M059J (cell line): ENCODE measurements at places on chromosomes 11 and 22. TPM values are rescaled to one million over a fixed set of nuclear protein-coding genes. Genes with fewer than 3 reads are reported as not detected.

ARVCF gene
- 4.8 and 5.1 TPM in 2 replicates for total RNA-seq

GRCh38 chr22:32602154-32602553, 127.5 kb downstream of the FBXO7 start:
- DNase-seq = no peak

DNA sequence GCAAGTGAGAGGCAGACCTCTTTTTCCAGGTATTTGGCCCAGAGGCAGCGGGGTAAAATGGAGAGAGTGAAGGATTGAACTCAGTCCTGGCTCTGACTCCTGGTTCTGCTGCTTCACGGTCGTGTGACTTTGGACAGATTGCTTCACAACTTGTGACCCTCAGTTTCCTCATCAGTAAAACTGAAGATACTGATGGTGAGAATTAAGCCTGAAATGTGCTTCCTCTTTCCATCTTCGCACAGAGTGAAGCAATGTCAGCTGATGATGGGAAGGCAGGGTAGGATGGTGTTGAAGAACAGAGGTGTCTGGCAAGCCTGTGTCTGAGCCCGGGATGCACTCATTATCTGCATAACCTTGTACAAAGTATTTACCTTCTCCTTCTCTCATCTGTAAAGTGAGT, 59.0 kb downstream of the UBASH3B start:
- DNase-seq = no peak

GRCh38 chr22:41557401-41558240, 3.2 kb upstream of the CSDC2 start:
- DNase-seq = peak; percentile 49

DNA sequence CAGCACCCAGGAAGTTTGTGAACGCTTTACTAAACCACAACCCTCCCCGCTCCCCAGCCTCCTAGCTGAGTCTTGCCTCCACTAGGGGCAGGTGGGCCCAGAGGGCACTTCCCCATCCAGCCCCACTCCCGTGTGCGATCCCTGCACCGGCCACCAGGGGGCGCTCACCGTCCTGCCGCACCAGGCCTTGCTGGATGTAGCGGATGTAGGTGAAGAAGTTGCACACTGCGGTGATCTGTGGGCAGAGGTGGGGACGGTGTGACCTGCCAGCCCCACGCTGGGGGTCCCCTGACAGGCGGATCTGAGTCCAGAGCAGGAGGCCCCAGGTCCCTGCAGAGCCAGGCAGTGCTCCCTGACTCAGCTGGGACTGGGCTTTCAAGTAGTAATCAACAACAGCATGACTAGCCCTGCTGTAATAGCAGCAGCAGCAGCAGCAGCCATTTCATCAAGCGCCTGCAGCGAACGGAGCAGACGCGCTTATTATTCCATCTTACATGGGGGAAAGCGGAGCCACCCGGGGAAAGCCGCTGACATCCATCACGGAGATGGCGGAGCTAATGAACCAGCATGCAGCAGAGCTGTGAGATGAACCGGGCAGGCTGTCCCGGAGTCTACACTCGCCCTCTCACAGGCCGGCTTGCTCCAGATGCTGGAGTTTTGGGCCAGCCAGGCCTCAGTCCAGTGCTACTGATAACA, 7.9 kb upstream of the FADS3 start:
- peak; percentile 59 for DNase-seq

MS4A4A gene
- total RNA-seq = 33.0 and 50.9 TPM in 2 replicates

DNA sequence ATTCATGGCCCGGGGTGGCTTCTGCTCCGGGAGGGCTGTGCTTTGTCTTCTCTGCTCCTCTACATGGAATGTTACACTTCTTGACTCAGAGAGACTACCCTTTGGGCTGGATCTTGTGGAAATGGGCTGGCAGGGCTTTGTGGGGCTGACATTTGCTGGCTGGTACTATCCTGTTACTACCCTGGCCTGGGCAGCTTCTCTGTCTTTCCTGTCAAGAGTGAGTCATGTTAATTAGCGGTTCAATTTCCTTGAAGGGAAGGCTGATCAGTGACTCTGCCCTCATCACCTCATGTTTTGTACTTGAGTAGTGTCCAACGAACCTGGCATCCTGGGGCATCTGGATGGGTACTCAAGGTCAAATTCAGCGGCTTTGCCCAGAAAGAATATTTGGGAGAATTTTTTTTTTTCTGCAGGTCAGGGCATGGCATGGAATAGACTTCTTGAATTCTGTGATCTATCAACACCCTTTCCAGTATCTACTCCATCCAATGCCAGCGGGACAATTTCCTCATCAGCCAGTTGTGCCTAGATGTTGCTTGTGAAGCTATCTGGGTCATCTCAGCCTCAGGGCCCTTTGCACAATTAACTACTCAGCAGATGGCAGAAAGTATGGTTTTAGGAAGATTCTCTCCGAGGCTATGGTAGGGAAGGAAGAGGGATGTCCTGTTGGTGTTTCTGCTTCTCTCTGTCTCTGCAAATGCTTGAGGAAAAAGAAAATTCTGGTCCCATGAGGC, 140.5 kb upstream of the PLET1 start:
- DNase-seq = peak; percentile 52

DNA sequence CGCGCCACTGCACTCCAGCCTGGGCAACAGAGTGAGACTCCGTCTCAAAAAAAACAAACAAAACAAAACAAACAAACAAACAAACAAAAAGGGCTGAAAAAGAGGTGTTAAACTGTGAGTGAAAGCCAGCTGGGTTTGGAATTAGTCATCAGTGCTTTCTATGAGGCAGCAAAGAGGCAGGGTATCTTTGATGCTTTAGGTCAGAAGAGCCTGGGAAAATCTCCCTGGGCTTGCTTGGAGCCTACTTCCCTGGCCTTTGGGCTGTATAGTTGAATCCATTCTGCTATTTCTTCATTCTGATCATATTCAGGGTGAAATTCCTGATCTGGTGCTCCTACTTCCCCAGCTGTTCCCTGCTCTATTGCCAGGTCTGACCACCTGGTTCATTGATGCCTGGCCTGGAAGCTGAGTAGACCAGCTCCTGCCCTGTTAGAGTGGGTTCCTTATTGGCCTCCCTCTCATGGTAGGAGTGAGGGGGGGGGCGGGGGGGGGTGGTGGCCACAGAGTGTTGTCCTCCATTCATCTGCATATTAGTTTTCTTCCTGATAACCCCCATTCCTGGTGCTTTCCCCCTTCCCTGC, 65.6 kb downstream of the INSC start:
- DNase-seq = no peak

OSM gene
- not detected in 2 replicates for total RNA-seq

DNA sequence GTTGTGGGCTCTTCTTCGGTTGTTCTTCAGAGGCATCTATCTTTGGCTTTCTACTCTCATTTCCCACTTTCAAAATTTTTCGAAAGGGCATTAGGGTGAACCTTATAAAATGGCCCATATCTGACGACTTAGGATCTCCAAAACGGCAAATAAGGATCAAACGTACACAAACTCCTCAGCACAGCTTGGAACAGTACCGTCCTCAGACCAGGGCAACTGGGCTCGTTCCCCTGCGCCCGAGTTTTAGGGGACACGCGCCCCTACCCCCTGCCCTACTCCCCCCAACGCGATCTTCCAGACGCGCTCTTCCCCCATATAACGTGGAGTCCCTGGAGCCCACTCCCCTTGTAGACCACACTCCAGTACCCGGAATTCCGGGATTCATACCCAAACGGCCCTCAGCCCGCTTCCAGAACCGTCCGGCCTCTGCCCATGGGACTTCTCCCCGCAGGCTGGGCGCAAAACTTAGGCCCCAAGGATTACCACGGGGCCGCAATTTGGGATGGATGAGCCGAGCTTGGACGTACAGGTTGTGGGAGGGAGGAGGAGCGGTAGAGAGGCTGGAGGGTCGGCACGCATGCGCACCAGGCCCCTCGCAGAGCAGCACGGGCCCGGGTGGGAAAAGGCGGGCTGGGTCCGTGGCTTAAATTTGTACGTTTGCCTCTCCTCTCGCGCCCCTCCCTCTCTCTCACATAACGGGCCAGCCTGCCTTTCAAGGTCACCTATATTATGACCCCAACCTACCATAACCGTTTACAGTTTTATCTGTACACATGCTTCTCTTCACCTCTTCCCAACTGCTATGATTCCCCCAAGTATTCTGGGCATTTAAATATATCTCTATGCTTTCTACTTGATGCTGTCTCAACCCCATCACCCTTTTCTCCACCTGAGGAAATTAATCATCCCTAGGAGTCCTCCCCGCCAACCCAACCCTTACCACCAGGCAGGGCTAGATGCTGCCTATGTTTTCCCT, 3.4 kb downstream of the CCDC89 start:
- DNase-seq = peak; percentile 31
